Stimulated activated CD4-positive, alpha-beta T cell treated with anti-CD3 and anti-CD28 coated beads, Interleukin-4, amount 100 ng/mL, for 24 hours (primary cell): ENCODE measurements at places on chromosomes 5 and 9.

GRCh38 chr5:157184117-157184670, 3.6 kb downstream of the ITK start:
- DNase-seq, result no peak

DNA sequence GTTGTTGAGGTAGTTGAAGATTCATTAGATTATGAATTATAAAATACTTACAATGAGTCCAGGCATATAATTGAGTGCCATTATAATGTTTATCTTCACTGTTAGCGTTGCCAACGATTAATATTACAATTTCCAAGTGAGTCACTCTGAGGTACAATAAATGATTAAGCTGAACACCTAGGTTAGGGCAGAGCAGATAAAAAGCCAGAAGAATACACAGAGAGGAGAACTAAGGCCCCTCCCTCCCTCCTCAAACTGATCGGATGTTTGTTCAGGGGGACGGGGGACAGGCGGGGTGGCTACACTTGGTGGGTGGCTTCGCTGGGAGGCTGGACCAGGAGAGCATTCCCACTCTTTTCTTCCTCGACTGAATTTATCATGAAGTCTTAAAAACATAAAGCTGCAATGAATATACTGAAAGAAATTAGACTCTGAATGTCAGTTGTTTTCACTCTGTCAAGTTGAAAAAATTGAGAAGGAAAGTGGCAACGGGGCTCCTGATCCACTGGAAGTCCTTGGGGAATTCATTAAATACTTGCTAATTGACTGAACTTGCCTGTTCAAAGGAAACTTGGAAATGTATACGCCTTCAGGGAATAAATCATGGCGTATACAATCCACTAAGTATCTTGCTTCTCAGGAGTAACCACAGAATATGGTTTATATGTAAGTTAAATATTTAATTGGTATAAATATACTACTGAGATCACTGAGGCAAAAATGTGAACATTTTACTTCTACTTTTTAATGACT, 198.1 kb downstream of the TSSK1B start:
- DNase-seq, result no peak

- no peak for DNase-seq
Observed at GRCh38 chr9:135869909-135870308, 37.4 kb downstream of the CAMSAP1 start.

DNA sequence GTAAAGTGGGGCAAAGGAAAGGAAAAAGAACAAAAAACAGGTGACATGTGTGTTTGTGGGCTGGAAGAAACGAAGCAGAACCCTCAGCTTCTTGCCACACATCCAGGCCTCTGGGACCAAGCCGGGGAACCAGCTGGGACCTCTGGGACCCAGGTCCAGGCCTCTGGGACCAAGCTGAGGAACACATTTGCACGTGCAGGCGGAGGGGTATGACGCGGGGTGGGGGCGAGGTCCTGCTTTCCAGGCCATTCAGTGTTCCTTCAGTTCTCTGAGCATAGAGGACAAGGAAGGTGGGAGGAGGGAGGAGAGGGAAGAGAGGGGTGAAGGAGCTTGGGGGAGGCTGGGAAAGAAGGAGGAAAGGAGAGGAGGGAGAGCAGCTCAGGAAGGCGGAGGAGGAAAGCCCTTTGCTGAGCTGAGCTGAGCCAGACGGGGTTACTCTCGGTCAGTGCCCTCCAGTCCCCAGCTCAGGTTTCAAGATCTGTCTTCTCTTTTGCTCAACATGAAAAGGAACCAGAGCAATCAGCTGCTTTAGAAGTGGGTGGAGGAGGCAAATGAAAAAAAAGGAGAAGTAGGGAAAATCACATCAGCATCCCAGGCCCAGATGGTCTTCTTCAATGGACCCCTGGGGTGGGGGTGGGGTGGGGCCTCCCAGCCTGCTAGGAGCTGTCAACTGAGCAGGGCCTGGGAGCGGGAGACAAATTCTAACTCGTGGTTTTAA, 59.1 kb downstream of the ABCA1 start:
- no peak for DNase-seq
